ENCODE measurements at places on chromosomes 1 and 21. TPM values are rescaled to one million over a fixed set of nuclear protein-coding genes. Genes with fewer than 3 reads are reported as not detected.
A peak's percentile ranks its signal among the peaks of the same experiment; 100 is the strongest.

The MTF2 gene
- 23.9 TPM for polyA plus RNA-seq

The TSPAN1 gene
- polyA plus RNA-seq: 0.43 TPM

The LYPD8 gene
- polyA plus RNA-seq: not detected

The SPRR3 gene
- not detected for polyA plus RNA-seq

The DENND2C gene
- polyA plus RNA-seq: 0.64 TPM

The TNFRSF4 gene
- polyA plus RNA-seq: 0.24 TPM

The LIPI gene
- polyA plus RNA-seq: not detected

The PEA15 gene
- 512 TPM for polyA plus RNA-seq

GRCh38 chr1:214228976-214229375 lies 52.0 kb upstream of the SMYD2 start:
- DNase-seq: no peak

- DNase-seq: no peak
Measured at GRCh38 chr1:235030919-235031596, 97.6 kb downstream of the TOMM20 start.

DNA sequence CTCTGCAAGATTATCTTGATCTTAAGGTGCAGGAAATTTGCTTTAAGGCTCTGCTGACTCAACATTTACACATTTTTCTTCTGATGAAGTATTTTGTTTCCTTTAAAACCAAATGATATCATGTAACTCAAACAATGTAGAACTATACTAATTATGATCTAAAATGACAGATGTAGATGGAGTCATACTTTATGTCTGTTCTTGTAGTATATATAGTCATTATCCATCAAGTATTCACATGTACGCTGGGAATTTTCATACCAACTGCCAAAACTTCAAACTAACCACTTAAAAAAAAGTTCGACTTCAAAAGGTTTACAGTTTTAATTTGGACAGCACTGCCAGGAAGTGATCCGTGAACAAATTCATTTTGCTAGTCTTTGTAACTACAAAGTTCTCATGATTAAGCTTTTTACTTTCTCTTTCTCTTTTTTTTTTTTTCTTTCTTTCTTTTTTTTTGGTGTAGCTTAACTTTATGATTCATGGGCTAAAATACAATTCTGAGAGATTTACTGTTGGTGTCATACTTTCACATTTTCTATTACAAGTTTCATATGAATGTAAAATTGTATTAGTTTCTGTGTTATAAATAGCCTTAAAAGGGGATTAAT lies 509.0 kb upstream of the CXADR start:
- no peak for DNase-seq

DNA sequence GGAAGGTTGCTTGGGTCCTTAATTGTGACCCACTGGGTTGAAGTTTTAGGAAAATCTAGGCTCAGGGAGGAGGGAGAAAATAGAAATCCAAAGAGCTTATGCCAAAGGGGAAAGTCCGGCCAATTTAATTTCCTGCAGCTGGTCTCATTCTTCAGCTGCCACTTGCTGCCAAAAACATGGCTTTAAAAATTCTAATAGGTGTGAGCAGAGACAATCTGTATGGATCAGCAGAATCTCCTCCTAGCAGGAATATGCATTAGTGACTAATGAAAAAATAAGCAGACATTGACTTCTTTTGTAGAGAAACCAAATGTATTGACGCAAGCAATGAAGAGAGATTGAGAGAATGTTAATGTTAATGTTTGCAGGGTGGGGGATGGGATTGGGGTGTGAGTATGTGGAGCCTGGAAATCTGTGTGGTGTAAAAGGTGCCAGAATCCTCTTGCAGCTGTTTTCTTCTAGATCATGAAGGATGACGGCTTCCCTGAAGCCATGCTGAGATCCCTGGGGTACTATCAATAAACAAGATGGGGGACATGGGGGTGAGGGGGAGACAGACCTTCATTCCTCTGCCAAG lies 35.3 kb downstream of the VWA5B1 start:
- DNase-seq: no peak

DNA sequence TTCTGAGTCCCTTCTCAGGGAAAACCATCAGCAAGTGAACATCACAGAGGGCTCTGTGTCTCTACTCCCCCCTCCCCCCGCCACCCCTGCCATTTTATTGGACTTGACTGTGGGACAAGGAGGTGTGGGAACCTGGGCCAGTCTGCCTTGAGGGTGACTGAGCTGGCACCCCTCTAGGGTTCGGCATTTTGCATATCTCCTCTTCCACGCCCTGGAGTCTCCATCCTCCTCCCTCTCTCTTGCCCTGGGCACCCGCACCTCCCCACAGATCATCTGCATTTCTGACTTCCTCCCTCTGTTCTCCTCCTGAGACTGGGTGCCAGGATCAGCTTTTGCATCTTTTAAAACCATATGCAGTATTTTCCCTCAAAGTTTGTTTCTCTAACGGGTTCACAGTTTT lies 107.1 kb upstream of the ERRFI1 start:
- no peak for DNase-seq

GRCh38 chr1:244365809-244366208 lies 85.9 kb downstream of the ADSS2 start:
- no peak for DNase-seq

- no peak for DNase-seq
Measured at GRCh38 chr21:41059871-41060270, 108.1 kb upstream of the BACE2 start.

- peak; percentile 99 for DNase-seq
Measured at GRCh38 chr1:156504821-156505678, 4.5 kb upstream of the MEF2D start.

DNA sequence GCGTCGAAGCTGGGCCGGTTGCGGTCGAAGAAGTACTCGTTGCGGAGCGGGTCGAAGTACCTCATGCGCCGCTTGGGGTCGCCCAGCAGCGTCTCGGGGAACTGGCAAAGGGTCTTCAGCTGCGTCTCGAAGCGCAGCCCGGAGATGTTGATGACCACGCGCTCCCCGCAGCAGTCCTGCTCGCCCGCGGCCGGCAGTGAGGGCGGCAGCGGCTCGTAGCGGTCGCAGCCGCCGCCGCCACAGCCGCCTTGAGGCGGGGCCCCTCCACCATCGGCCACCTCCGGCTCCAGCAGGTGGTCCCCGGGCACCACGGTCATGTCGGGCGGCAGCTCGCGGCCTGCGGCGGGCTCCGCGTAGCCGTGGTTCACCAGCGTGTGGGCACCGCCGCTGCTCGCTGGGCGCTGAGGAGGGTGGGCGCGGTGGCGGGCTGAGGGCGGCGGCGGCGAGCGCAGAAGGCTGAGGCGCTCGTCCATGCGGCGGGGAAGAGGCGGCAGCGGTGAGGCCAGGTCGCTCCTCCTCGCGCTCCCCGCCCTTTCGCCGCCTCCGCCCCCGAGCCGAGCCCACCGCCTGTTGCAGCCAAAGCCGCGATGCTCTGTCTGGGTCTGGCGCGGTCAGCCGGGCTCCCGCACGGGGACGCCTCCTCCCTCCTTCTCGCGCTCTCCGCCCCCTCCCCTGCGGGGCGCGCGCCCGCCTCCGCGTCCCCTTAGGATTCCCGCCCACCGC lies at the start of gene KCNA3:
Gene KCNA3, minus strand, starts transcription at position 604 of the 723 bp plus-strand sequence. Its CDS starts 131 bp downstream, at position 473.
- no peak for DNase-seq

- DNase-seq: peak; percentile 99
Measured at GRCh38 chr21:29130270-29130969, at the start of gene MAP3K7CL. MAP3K7CL (plus strand) TSS chr21:29130644; CDS start chr21:29133345, 2,701 bp downstream.

- no peak for DNase-seq
Measured at GRCh38 chr21:15804247-15805005, 74.6 kb downstream of the USP25 start.

DNA sequence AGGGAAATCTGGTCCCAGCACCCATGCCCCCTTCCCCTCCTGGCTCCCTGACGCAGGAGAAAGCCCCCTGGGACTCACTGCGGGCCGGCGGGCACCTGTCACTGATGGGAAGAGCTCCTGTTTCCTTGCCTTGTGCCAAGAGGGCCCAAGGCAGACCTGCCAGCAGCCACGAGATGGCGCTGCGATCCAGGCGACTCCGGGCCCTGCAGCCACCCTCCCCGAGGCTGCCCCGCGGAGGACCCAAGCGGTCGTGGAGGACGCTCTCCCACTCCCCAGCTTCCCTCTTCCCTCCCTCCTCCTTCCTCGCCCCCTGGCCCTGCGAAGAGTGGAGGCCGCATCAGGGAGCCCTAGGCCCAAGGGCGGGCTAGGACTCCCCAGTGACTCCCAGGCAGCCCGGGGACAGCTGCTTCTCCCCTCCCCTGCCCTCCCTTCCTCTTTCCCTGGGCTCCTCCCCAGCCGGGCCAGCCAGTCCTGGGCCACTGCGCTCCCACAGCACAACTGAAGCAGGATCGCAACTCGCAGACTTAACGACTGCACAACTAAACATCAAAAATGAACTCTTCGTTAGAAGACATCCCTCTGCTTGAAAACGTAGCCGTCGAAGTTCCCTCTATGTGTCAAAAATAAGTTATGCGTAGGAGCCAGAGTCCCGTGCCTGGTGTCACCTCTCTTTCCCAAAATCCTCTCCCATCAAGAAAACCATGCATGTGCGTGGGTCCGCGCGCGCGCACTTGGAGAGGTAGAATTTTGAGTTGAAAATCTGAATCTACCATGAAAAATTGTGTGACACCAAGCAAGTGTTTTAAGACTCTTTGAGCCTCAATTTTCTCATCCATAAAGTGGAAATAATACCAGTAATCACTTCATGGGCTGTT lies 34.2 kb downstream of the BATF3 start:
- DNase-seq: peak; percentile 41

DNA sequence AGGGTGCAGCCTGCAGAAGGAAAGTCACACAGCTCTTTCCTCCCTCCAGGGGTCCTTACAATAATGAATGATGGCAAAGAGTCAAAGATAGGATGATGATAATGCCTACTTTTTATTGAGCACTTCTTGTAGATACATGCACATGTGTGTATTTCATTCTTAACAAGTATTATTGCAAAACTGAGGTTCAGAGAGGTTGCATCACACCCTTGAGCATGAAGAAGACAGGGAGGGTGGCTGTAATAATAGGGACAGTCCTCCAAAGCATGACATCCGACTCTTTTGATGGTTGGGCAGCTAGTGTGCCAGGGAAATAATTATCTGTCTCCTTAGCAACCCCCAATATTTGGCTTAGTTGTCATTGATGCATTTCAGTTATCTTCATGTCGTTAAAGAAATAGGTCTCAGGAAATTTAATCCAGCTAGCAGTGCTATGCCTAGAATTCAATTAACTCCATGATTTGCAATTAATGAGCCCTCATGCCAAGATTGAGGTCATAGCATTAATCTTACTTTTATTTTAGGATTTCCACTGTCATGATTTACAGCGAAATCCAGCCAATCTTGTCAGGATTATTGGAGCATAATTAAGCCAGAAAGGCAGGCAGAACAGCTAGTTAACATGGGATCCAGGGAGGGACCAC lies 35.0 kb downstream of the DNAJC6 start:
- DNase-seq: no peak
